ENCODE measurements at places on chromosomes 2 and 18. TPM values are rescaled to one million over a fixed set of nuclear protein-coding genes. Genes with fewer than 3 reads are reported as not detected.

Gene HIBCH
- total RNA-seq: 44.6 TPM

Gene MERTK
- total RNA-seq: 2.1 TPM

Gene REEP1
- 4.7 TPM for total RNA-seq

Gene SRSF7
- total RNA-seq: 203 TPM

Gene SH2D6
- total RNA-seq: 1.8 TPM

Gene TBR1
- total RNA-seq: 0.07 TPM

Gene ACADL
- total RNA-seq: 1.0 TPM

Gene GBX2
- total RNA-seq: 2.2 TPM

- H3K4me1 ChIP-seq: no peaks in the 10 kb centered on the region
- H3K36me3 ChIP-seq: no peaks in the 10 kb centered on the region
- H3K27ac ChIP-seq: no peak overlapping the region
- no peaks in the 10 kb centered on the region for H3K27me3 ChIP-seq
These were observed 236.6 kb downstream of the GLI2 start for GRCh38 chr2:120972286-120972685.

- no peaks in the 10 kb centered on the region for H3K27me3 ChIP-seq
- no peak for DNase-seq
- H3K27ac ChIP-seq: no peak overlapping the region
- H3K36me3 ChIP-seq: no peaks in the 10 kb centered on the region
- no peak overlapping the region for H3K4me3 ChIP-seq
- H3K4me1 ChIP-seq: no peaks in the 10 kb centered on the region
These were observed 301.6 kb upstream of the LRATD1 start for GRCh38 chr2:14330884-14331283.

DNA sequence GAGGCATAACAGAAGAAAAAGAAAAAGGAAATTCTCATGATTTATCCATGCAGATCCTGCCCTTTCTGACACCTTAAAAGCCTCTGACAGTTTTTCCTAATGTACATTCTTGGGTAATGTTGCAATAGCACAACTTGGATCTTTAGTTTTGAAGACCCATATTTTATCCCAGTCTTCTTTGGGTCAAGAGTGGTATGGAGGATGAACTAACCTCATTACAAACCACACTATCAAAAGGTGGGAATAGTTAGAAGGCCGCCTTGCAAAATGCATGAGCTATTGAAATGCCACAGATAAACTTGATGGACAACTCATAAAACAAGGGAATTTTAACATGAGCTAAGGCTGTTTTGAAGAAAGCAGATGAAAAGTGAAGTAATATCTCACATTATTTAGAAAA is 1479.8 kb upstream of the ACVR2A start:
- H3K27ac ChIP-seq: no peak overlapping the region
- H3K4me3 ChIP-seq: no peak overlapping the region
- no peaks in the 10 kb centered on the region for H3K27me3 ChIP-seq
- no peaks in the 10 kb centered on the region for H3K36me3 ChIP-seq

DNA sequence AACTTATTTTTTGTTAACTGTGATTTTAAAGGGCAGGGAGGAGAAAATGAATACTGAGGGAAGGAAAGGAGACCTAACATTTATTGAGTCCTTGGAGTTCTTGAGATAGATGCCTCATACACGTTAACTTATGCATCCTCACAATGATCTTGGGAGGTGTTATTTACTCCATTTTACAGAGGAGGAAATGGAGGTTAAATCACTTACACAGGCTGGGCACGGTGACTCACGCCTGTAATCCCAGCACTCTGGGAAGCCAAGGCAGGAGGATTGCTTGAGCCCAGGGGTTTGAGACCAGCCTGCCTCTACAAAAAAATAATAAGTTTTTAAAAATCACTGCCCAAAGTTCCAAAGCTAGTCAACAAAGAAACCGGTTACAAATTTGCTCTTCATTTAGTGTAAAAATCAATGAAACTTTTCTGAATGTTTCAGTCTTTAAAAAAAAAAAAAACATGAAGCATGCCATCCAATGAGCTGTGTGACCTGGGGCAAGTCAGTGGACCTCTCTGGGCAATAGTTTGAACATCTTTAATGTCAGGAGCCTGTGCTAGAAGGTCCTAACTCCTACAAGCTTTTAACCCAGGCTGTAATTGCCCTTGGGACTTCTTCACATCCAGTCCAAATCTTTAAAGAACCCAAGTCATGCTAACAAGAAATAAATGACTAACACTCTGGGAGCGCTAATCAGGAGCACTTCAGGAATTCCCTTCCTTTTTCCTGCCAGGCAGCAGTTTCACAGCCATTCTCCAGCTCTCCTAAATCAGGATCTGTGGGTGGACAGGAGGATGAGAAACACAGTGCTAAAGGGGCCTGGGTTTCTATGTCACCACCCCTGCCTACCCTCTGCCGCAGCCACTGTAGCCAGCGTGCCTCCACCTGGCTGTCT is 176.4 kb downstream of the TMEM247 start:
- H3K4me1 ChIP-seq: peaks cover 9% of the 10 kb centered on the region
- no peak for DNase-seq
- no peak overlapping the region for H3K4me3 ChIP-seq
- H3K27ac ChIP-seq: no peak overlapping the region
- no peaks in the 10 kb centered on the region for H3K27me3 ChIP-seq

GRCh38 chr18:55585065-55585919 is 2.7 kb downstream of the TCF4 start:
- H3K36me3 ChIP-seq: peaks cover 5% of the 10 kb centered on the region
- DNase-seq: no peak
- H3K27ac ChIP-seq: no peak overlapping the region
- no peaks in the 10 kb centered on the region for H3K27me3 ChIP-seq
- no peak overlapping the region for H3K4me3 ChIP-seq

- H3K4me3 ChIP-seq: no peak overlapping the region
- H3K36me3 ChIP-seq: peaks cover 30% of the 10 kb centered on the region
- H3K4me1 ChIP-seq: peaks cover 7% of the 10 kb centered on the region
- peak overlapping the region; percentile 4 for H3K27ac ChIP-seq
- DNase-seq: no peak
These were observed 114.7 kb downstream of the BCL2L11 start for GRCh38 chr2:111235192-111236015.

- no peak overlapping the region for H3K27ac ChIP-seq
- peaks cover 5% of the 10 kb centered on the region for H3K36me3 ChIP-seq
- DNase-seq: no peak
- H3K4me3 ChIP-seq: no peak overlapping the region
These were observed 219.8 kb downstream of the KLHL29 start for GRCh38 chr2:23604731-23605130.

GRCh38 chr2:196783431-196784094 is 15.9 kb downstream of the GTF3C3 start:
- no peaks in the 10 kb centered on the region for H3K27me3 ChIP-seq
- no peaks in the 10 kb centered on the region for H3K4me1 ChIP-seq
- no peak for DNase-seq
- peaks cover 28% of the 10 kb centered on the region for H3K36me3 ChIP-seq
- no peak overlapping the region for H3K27ac ChIP-seq
- no peak overlapping the region for H3K4me3 ChIP-seq

DNA sequence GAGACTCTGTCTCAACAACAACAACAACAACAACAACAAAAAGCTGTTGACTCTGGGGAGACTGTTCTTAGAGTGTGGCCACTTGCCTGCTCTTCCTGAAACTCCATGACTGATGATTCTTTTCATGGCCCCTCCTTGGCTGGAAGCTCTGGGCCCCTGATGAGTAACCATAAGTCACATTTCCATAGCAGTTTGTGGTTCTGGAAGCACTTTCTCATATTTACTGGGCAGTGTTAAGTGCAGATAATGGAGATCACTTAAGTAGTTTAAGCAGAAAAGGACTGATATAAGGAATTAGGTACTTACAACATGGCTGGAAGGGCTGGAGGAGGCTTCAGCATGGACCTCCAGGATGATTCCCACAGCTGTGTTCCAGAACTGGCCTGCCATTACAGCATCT is 147.3 kb upstream of the DLX2 start:
- no peak for DNase-seq
- no peaks in the 10 kb centered on the region for H3K27me3 ChIP-seq
- H3K36me3 ChIP-seq: peaks cover 6% of the 10 kb centered on the region
- peak overlapping the region; percentile 43 for H3K27ac ChIP-seq

GRCh38 chr2:198033626-198034025 is 229.2 kb downstream of the PLCL1 start:
- no peaks in the 10 kb centered on the region for H3K36me3 ChIP-seq
- no peaks in the 10 kb centered on the region for H3K27me3 ChIP-seq
- no peak overlapping the region for H3K27ac ChIP-seq
- H3K4me1 ChIP-seq: no peaks in the 10 kb centered on the region

DNA sequence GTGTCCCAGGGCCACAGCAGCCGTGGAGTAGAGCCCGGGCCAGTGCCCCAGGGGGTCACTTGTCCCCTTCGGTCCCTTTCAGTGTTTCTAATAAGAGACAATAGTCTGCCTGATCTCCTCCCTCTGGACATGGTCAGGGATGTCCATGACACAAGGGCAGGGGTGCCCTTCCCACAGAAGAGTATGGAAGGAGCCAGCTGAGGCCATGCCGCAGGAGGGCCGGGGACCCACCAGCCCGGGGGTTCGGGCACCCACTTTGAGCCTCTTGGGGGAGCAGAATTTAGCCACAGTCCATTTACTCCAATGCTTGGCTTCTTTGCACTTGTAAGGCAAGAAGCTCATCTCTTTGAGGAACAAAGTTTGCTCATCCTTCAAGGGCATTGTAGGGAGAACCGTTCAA is 88.7 kb upstream of the ATG16L1 start:
- no peak overlapping the region for H3K27ac ChIP-seq
- H3K4me1 ChIP-seq: no peaks in the 10 kb centered on the region
- H3K27me3 ChIP-seq: no peaks in the 10 kb centered on the region

DNA sequence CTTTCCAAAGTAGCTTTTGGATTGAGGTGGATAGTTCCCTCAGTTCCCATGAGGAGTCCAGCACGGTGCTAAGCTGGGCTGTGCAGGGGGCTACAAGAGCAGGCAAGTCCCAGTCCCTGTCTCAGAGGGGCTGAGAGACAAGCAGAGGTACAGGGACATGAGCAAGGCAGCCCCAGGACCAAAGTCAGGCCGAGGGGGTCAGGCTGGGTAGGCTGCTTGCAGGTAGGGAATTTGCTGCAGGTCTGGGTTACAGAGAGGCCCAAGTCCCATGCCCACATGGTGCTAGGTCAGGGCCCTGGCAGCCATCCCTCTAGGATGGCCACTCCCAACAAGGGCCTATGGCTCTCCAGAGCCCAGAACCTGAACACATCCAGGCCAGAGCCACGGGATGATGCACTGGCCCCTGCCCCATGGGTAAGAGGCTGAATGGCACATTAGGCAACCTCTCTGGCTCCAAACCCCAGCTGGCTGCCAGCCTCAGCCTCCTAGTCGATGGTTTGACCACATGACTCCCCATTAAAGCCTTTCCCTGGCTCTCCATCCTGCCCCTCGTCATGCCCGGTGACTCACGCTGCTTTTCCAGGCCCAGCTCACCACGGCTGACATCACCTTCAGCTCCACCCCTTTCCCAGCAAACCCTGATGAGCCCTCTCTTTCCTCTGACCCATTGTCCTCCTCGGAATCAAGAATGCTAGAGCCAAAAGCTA is 83.7 kb downstream of the SDC1 start:
- no peak overlapping the region for H3K4me3 ChIP-seq
- peaks cover 70% of the 10 kb centered on the region for H3K4me1 ChIP-seq
- peak overlapping the region; percentile 75 for H3K27ac ChIP-seq

DNA sequence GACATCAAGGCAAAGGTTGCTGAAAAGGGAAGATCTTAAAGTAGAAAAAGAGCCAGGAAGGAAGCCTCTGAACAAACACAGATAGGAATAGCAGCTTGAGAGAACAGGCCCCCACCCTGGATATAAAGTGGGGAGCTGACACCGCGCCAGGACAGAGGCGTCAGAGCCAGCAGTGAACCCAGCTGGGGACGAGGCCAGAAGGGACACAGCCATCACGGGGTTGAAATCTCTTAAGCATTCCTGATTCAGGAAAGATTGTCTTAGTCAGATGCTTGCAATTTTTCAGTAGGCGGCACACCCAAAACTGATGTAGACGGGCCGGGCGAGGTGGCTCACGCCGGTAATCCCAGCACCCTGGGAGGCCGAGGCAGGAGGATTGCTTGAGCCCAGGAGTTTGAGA is 93.8 kb upstream of the PHLPP1 start:
- no peak for DNase-seq
- no peak overlapping the region for H3K4me3 ChIP-seq
- peaks cover 10% of the 10 kb centered on the region for H3K27me3 ChIP-seq
- peaks cover 8% of the 10 kb centered on the region for H3K4me1 ChIP-seq

DNA sequence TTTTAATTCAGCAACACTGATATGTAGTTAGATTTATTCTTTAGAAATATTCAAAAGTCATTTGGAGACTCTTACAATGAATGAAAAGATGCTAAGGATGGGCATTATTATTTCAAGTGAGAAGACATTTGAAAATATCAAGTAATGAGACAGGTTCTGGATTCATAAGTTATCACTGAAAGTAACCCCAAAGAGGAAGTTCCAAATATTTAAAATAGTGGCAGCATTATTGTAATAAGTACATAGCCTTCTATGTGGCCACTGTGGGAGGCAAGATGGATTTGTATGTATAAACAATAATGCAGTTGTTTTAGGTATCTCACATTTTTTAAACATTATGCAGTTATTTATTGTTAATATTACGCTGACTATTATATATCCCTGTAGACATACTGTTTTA is 29.7 kb downstream of the ZC3H6 start:
- peaks cover 13% of the 10 kb centered on the region for H3K4me1 ChIP-seq
- no peak overlapping the region for H3K27ac ChIP-seq
- H3K36me3 ChIP-seq: no peaks in the 10 kb centered on the region
- DNase-seq: no peak

DNA sequence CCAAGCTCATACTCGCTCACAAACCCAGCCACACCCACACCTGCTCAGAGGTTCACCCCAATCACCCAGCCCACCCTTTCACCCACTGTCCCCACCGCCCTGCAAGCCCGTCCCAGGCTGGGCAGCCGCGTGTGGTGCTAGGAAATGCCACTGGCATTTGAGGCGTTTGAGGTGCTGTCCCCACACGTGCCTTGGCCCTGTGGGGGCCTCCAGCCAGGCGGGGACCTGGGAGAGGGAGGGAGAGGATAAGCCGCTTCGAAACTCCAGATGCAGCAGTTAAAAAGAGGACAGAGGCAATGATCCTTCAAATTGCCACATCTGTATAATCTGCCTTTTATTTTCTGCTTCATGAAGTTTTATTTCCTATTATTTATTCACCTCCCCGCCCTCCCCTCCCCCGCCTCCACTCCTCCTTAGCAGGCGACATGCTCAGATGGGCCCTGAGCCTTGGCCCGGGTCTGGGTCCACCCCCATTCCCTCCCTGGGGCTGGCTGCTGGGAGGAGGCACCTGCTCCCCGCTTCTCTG is 35.9 kb downstream of the PSD4 start:
- H3K4me3 ChIP-seq: no peak overlapping the region
- H3K36me3 ChIP-seq: peaks cover 6% of the 10 kb centered on the region
- no peaks in the 10 kb centered on the region for H3K27me3 ChIP-seq
- peaks cover 41% of the 10 kb centered on the region for H3K4me1 ChIP-seq
- no peak for DNase-seq
- H3K27ac ChIP-seq: no peak overlapping the region
